ENCODE measurements at places on chromosomes 5 and 9. TPM values are rescaled to one million over a fixed set of nuclear protein-coding genes. Genes with fewer than 3 reads are reported as not detected.
A peak's percentile ranks its signal among the peaks of the same experiment; 100 is the strongest.

The CCNO gene
- 1.4 TPM for total RNA-seq

The NFIL3 gene
- 13.7 TPM for total RNA-seq

The SPINK9 gene
- not detected for total RNA-seq

The TAF11L10 gene
- not detected for total RNA-seq

The N4BP3 gene
- 2.3 TPM for total RNA-seq

- DNase-seq = no peak
Observed at GRCh38 chr5:158643840-158644239, 455.9 kb downstream of the EBF1 start.

GRCh38 chr9:123678878-123679329, 251.0 kb downstream of the DENND1A start:
- no peak for DNase-seq

DNA sequence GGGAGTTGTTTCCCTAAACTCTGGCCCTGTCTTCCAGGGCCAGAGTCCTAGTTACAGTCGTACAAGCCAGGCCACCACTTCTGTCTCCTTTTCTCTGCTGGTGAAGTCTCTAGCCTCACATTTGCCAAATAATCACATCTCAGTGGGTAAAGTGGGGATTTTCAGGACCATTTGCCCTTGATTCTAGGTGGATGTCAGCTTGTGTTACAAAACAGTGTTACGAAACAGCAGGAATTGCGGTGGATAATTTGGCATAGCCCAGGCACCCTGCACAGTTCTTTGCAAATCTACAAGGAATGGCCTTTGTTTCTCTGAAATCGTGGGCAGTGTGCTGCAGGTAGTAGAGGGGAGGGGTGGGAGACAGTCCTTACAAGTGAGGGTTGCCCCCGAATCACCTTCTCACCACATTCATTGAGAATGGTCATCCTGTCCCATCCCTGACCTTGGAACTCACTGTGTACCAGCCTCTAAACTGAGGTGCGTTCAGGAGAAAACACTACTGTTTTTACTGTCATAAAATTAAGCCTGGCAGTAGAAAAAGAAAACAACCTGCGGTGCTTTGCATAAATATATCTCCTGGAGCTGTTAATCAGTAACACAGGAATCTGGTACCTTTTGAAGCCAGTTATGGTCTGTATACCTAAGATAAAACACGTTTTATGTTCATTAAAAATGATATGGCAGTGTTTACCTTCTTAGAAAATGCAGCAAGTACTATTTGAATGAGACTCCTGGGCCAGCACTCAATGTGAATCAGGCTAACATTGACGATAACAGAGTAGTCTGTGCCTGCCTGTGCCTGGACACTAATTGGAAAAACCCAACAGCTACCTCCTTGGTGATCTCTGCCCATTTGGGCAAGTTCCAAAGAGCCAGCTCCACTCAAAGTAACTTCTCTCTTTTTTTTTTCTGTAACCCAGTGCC, 44.3 kb downstream of the CYSTM1 start:
- peak; percentile 33 for DNase-seq

- no peak for DNase-seq
Observed at GRCh38 chr5:113140837-113141671, 164.5 kb downstream of the DCP2 start.

GRCh38 chr9:87447547-87448432, 49.9 kb upstream of the DAPK1 start:
- DNase-seq = no peak

GRCh38 chr9:108844391-108844790, 11.4 kb downstream of the ACTL7B start:
- no peak for DNase-seq

The SLC34A3 gene
- total RNA-seq = not detected

- no peak for DNase-seq
Observed at GRCh38 chr9:120723565-120723964, 9.3 kb upstream of the MEGF9 start.

The SPATA31E1 gene
- total RNA-seq = not detected

- peak; percentile 76 for DNase-seq
Observed at GRCh38 chr9:86099701-86100364, 475 bp upstream of the GOLM1 start.

DNA sequence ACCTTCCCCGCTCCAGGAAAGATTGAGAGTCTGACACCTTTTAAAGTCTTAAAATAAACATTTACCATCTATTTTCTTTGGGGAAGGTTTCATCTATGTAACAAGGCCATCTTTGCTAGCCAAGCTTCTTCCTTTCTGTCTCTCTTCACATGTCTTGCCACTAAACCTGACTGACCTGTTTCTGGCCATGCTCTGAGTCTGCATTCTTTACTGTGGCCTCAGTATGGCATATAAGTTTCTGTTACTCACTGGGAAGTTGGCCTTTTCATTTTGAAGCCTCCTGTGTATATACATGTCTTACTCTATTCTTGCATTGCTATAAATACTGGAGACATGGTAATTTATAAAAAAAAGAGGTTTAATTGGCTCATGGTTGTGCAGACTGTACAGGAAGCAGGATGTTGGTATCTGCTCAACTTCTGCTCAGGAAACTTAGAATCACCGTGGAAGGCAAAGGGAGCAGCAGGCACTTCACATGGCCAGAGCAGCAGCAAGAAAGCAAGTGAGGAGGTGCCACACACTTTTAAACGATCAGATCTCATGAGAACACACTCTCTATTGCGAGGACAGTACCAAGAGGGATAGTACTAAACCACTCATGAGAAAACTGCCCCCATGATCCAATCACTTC, 48.1 kb downstream of the KCNV2 start:
- no peak for DNase-seq

The FGF1 gene
- total RNA-seq = 0.09 TPM

DNA sequence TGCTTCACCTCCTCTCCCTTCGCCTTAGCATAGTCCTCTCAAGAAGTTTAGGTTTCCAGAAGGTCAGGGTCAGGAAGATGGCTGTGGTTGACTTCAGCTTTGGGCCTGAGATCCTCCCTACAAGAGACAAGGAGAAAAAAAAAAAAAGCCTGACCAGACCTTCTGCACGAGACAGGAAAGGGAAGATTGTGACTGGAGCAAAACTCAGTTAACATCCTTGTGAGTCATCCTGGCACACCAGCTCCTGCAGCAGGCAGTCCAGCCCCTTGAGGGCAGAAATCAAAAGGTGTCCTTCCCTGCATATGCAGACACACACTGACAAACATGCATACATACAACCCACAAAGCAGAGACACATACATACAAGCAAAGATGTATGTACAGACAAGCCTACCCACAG, 18.0 kb upstream of the ENHO start:
- DNase-seq = no peak

GRCh38 chr9:26301659-26302058, 590.9 kb downstream of the CAAP1 start:
- no peak for DNase-seq

DNA sequence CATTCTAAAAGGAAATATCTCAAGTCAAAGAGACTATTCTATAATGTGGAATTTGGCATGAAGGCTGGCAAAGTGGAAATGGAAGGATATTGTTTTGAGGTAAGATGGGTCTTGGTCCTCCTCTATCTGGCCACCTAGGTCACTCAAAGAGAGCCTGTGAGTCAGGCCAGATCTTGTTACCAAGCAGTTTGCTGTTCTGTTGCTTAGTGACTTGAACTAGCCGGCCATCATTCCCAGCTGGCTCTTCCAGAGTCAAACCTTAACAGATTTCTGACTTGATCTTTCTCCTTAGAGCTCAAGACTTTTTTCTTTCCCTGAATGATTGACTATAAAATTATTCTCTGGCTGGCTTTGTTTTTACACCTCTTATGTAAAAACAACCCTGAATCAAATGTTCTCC, 136.1 kb downstream of the PDE4D start:
- no peak for DNase-seq

GRCh38 chr5:57216714-57217113, 42.9 kb downstream of the GPBP1 start:
- no peak for DNase-seq

The NUTM2G gene
- total RNA-seq = not detected

DNA sequence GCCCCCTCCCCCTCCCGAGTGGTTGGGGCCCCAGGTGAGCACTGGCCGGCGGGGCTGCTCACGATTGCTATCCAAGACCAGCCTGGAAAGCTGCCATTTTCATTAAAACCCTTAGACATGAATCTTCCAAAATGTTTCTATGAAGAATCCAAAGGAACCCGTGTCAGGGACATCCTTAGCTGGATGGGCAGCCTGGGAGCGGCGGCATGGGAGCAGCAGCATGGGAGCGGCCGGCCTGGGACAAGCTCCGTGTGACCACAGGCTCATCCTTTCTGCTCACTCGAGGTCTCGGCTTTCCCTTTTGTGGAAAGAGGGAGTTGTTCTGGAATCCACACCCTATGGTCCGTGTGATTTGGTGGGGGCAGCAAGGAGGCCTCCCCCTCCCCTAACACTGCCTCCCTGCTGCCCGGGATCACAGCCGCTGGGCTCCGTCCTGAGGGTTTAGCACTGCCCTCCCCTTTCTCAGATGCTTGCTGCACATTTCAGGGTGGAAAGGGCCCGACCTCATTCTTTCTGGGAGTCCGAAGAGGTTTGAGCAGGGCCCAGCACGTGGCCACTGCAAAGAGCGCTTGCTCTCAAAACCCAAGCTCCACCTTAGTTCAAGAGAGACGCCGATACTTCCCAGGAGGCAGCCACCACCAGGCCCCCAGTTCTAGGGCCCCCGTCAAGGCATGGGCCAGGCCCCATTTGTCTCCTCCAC, 127.7 kb downstream of the RXRA start:
- DNase-seq = no peak

The MVB12B gene
- total RNA-seq = 16.1 TPM

DNA sequence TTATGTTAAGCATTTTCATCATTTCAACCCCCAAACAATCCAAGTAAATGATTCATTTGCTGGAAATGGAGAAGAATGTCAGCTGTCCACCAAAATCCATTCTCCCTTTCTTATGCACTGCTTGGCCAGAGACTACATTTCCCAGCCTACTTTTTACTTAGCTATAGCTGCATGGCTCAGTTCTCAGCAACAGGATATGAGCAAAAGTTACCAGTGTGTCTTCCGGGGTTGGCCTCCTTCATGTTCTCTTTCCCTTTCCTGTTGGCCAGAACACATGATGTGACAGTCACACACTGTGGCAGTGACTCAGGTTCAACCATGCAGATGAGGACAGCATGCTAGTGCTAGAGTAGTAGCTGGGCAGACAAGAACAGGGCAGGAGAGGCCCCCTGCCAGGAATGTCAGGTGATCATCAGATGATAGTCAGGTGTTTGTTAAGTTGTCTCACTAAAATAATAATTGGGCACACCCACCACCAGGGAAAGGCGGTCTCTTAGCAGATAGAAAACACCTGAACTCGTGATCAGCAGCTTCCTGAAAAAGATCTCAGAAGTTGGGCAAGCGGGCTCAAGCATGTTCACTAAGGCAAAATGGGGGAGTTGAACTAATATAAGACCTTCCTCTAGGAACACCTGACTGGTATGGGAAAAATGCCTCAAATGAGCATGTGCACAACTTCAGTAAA, 12.2 kb downstream of the GPR150 start:
- DNase-seq = no peak

GRCh38 chr5:73617510-73618279, 8.3 kb upstream of the ARHGEF28 start:
- no peak for DNase-seq

DNA sequence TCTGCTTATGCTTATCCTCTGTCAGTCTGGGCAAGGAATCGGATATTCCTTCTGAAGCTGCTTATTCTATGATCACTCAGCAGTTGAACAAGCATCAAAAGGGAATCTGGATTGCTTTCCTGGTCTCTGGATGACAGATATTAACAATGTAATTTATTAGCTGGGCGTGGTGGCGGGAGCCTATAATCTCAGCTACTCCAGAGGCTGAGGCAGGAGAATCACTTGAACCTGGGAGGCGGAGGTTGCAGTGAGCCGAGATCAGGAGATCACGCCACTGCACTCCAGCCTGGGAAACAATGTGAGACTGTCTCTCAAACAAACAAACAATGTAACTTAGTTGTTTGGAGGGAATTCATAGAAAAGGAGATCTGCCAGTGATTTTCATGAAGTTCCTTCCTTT, 45.4 kb downstream of the DMRT1 start:
- DNase-seq = no peak

The BTNL3 gene
- total RNA-seq = 20.5 TPM
